ENCODE measurements at places on chromosomes 2 and 18.

GRCh38 chr2:157194097-157194688 is 63.3 kb upstream of the GALNT5 start:
- no peak for DNase-seq

DNA sequence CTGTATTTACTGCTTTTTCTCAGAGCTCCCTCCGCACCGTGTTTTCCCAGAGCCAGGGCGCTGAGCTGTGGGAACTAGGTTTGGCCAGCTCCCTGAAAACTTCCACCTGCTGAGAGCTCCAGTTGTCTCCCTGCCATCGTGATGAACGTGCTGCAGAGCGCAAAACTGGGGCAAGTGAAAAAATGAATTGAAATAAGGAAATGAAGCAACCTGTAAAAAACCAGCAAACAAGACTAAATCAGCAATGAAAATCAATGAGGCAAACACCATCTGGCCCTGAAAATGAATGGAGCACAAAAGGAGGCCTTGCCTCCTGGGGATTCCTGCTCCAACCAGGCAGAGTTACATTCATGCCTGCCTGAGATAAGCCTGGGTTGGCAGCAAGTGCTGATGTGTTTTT is 129.9 kb downstream of the MARCHF4 start:
- DNase-seq, result peak; percentile 27

- no peak for DNase-seq
These were observed 131.4 kb upstream of the BOD1L2 start for GRCh38 chr18:57015451-57015850.

DNA sequence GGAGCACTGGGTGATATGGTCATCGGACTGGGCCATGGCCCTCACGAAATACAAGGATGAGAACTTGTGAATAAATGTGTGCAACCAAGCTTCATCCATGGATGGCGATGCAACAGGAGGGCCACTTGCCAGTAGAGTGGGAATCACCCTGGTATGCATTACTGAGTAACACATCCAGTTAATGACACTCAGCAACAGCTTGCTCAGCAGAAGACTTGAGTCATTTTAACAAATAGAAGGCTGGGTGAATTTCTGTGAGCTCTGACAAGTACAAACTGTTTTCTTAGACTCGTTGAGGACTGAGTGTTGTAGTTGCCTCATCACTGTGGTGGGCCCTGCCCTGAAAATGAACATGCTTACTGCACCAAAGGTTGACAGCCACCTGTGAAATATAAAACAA is 221.6 kb downstream of the NCKAP5 start:
- no peak for DNase-seq

GRCh38 chr2:64327510-64328414 is 126.2 kb upstream of the LGALSL start:
- no peak for DNase-seq

GRCh38 chr18:23629444-23629946 is 33.2 kb downstream of the ANKRD29 start:
- no peak for DNase-seq

DNA sequence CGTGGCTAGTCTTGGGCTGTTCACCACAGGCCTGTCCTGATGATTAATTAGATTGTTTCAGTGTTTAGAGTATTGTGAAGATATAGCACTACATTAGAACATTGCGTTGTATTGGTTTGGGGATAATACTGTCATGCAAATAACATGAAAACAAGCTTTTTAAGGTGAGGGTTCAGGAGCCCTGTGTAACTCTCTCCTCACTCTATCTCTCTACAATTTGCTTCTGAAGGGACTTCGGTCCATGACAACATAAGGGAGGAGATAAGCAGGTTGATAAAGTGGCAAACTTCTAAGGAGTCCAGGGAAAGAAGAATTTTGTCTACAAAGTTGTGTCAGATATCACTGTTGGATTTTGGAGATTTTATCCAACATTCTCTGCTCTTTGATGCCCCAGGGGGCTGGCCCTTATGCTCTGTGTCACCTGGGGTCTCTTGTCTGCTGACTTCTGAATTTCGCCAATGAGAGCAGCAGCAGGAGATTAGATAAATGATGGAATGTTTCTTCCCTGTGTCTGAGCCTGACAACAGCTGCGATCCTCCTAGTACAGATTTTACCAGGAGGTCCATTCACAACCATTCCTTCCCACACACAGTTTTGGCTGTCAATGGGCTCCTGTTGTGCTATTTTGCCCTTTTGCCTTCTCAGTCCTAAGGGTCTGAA is 3.3 kb downstream of the TNP1 start:
- no peak for DNase-seq

DNA sequence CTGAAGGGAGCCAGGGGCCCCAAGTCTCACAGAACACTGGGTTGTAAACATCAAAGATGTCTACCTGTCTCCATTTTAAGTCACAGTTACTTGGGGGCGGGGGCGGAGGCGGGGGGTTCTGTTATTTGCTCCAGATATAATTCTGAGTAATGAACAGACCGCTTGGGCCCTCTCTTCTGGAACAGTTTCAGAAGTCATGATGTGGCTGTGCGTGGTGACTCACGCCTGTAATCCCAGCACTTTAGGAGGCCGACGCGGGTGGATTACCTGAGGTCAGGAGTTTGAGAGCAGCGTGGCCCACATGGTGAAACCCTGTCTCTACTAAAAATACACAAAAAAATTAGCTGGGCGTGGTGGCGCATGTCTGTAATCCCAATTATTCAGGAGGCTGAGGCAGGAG is 157.9 kb upstream of the APCDD1 start:
- DNase-seq, result no peak

DNA sequence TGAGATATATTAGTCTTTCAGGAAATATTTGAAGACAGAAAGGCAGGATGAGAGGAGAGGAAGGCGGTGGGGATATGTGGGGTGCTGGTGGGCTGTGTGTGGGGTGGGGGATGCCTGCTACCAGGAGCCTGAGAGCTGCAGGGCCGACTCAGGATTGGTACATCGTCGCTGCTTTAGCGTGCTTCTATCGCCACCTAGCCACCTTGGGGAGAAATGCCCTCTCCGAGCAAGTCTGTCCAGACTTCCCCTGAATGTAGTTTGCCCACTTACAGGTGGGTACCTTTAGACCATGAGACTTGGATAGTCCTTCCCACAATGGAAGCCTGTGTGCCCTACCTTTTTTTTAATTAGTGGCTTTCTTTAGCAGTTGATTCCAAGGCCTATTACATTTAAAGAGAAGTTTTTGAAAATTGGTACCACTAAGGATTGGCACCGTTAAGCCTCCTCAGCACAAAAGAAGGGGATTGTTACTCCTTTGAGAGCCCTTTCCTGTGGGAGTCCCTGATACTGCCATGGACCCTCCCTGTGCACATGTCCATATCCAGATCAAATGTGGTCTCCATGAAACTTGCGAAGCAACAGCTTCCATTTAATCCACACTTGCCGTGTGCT is 114.1 kb upstream of the NDUFV2 start:
- DNase-seq, result no peak

DNA sequence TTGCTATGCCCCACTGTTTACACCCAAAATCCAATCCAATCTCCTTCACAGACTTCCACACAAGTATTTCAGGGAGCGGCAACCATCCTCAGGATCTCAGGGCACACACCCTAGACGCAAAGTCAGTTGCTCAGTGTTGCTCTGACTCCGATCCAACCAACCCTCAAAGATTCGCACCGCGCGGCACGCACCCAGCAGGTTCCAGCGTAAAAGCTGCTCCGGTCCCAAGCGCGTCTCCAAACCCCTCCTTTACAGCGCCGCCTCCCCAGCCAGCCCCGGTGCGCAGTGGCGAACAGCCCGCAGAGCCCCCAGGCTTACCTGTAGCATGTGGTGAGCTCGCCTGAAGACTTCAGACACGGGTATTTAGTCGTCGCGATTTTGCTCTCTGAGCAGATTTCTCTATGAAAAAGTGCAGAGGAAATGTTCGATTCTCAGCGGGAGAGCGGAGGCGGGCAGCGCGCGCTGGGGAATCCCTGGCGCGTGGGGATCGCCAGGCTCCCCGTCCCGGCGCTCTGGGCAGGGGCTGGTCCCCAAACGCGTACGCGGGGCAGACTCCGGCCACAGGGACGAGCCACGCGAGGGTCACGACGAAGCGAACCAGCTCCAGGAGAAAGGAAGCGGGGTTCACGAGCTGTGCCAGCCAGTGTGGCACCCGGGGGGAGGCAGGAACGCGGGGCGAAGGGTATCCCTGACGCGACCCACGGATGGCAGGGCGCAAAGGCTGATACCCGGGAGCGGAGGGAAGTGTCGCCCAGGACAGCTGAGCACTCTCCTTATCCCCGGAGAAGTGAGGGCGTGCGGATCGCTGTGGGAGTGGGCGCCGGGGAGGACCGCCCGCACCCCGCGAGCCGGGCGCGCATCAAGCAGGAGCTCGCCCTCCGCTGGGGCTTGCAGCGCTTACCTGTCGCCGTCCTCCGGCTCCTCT is 650 bp downstream of the CCBE1 start:
- no peak for DNase-seq

GRCh38 chr18:67621049-67621713 is 104.7 kb upstream of the DSEL start:
- DNase-seq, result no peak

All from type B pancreatic cell (in vitro differentiated cells).